CD4-positive, alpha-beta T cell (primary cell): ENCODE measurements at places on chromosomes 11 and 22. TPM values are rescaled to one million over a fixed set of nuclear protein-coding genes. Genes with fewer than 3 reads are reported as not detected.

Gene OR52I1
- total RNA-seq = not detected

Gene GLYATL2
- not detected for total RNA-seq

- no peak overlapping the region for H3K27ac ChIP-seq
- H3K36me3 ChIP-seq = peaks cover 16% of the 10 kb centered on the region
- no peaks in the 10 kb centered on the region for H3K27me3 ChIP-seq
- no peak for DNase-seq
- no peak overlapping the region for H3K4me3 ChIP-seq
These were observed 58.6 kb downstream of the BRD1 start for GRCh38 chr22:49768951-49769690.

DNA sequence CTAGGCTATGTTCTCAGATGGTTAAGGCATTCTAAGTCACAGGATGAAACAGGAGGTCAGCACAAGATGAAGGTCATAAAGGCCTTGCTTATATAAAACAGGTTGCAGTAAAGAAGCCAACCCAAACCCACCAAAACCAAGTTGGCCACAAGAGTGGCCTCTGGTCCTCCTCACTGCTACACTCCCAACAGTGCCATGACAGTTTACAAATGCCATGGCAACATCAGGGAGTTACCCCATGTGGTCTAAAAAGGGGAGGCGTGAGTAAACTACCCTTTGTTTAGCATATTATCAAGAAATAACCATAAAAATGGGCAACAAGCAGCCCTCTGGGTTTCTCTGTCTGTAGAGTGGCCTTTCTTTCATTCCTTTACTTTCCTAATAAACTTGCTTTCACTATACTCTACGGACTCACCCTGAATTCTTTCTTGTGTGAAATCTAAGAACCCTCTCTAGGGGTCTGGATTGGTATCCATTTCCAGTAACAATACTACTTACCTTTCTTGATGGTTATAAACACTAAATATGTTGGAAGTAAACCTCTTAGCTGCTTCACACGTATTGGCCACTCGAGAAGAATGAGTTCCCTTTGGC lies 1237.9 kb downstream of the FAM181B start:
- H3K4me3 ChIP-seq = no peak overlapping the region
- H3K36me3 ChIP-seq = no peaks in the 10 kb centered on the region
- DNase-seq = no peak
- H3K27ac ChIP-seq = no peak overlapping the region
- H3K27me3 ChIP-seq = no peaks in the 10 kb centered on the region

GRCh38 chr11:35207471-35208403 lies 68.8 kb downstream of the CD44 start:
- no peak overlapping the region for H3K27ac ChIP-seq
- H3K36me3 ChIP-seq = peaks cover 99% of the 10 kb centered on the region
- peaks cover 1% of the 10 kb centered on the region for H3K4me1 ChIP-seq
- no peaks in the 10 kb centered on the region for H3K27me3 ChIP-seq
- no peak overlapping the region for H3K4me3 ChIP-seq
- DNase-seq = no peak

DNA sequence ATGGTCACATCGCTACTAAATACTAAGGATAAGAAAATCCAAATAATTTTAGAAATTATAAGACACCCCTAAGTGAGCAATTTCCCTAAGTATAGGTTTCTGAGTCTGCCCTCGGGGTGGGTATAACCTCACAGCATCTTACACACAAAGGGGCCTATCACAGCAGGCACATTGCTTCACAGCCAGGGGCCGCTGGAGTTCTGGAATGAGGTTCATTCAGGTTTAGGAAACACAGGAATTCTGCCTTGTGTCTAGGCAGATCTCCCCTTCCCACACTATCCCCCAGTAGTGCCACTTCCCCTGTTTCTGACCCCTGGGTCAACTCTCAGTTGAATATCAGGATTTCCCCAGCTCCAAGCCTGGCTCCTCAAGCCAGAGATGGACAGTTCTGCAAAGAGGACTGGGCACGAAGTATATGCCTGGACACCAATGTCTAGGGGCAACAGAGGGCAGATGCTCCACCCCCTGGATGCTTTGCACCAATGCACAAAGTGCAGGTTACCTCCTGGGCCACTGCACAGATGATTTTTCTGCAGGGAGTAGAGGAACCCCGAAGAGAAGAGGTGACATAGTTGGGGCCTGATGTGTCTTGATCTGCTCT lies 11.4 kb downstream of the TUBA8 start:
- no peaks in the 10 kb centered on the region for H3K36me3 ChIP-seq
- H3K27ac ChIP-seq = no peak overlapping the region
- H3K4me1 ChIP-seq = peaks cover 3% of the 10 kb centered on the region

Gene MMP27
- not detected for total RNA-seq

GRCh38 chr22:32771756-32772155 lies 29.7 kb upstream of the TIMP3 start:
- no peaks in the 10 kb centered on the region for H3K27me3 ChIP-seq
- no peak for DNase-seq
- H3K4me1 ChIP-seq = no peaks in the 10 kb centered on the region

DNA sequence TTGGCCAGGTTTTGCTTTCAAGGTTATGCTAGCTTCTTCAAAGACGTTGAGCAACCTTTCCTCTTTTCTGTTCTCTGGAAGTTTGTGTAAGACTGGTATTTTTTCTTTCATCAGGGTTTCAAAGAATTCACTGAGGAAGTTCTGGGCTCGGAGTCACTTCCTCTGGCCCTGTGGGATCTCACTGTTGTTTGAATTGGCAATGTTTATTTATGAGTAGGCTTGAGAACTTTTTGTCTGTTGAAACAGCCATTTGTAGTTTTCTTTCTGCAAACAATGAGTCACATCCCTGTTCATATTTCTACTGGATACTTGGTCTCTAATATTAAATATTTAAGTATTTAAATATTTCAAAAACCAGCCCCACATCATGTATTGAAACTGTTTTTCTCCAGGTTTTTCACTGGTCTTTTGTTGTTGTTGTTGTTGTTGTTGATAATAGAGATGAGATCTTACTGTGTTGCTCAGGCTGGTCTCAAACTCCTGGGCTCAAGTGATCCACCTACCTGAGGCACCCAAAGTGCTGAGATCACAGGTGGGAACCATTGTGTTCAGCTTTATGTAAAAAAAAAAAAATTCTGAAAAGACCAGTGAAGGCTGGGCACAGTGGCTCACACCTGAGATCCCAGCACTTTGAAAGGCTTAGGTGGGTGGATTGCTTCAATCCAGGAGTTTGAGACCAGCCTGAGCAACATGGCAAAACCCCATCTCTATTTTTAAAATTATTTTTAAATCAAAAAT lies 26.9 kb downstream of the SUSD2 start:
- DNase-seq = no peak
- H3K4me3 ChIP-seq = no peak overlapping the region
- no peaks in the 10 kb centered on the region for H3K27me3 ChIP-seq
- peaks cover 15% of the 10 kb centered on the region for H3K4me1 ChIP-seq
- no peaks in the 10 kb centered on the region for H3K36me3 ChIP-seq

GRCh38 chr11:76268498-76268897 lies 62.2 kb upstream of the WNT11 start:
- H3K36me3 ChIP-seq = no peaks in the 10 kb centered on the region
- H3K4me3 ChIP-seq = no peak overlapping the region
- no peaks in the 10 kb centered on the region for H3K4me1 ChIP-seq
- no peak for DNase-seq

- H3K4me3 ChIP-seq = no peak overlapping the region
- peaks cover 16% of the 10 kb centered on the region for H3K4me1 ChIP-seq
- no peak overlapping the region for H3K27ac ChIP-seq
- no peak for DNase-seq
These were observed 3.7 kb upstream of the RANGAP1 start for GRCh38 chr22:41289671-41290070.

Gene HBD
- not detected for total RNA-seq

- peaks cover 50% of the 10 kb centered on the region for H3K36me3 ChIP-seq
- H3K4me1 ChIP-seq = no peaks in the 10 kb centered on the region
- H3K27me3 ChIP-seq = no peaks in the 10 kb centered on the region
- H3K27ac ChIP-seq = no peak overlapping the region
These were observed 26.1 kb downstream of the SERGEF start for GRCh38 chr11:17986711-17987220.
